ENCODE measurements at places on chromosomes 7 and 10. TPM values are rescaled to one million over a fixed set of nuclear protein-coding genes. Genes with fewer than 3 reads are reported as not detected.

- peaks cover 56% of the 10 kb centered on the region for H3K27me3 ChIP-seq
- peak; percentile 43 for DNase-seq
- no peaks in the 10 kb centered on the region for H3K36me3 ChIP-seq
- H3K27ac ChIP-seq = no peak within 1 kb of the TSS
These were observed at the start of gene PROSER2 for GRCh38 chr10:11823122-11823988. TSS of gene PROSER2 (plus strand) at chr10:11823356. CDS start at chr10:11852078, 28,722 bp downstream.

DNA sequence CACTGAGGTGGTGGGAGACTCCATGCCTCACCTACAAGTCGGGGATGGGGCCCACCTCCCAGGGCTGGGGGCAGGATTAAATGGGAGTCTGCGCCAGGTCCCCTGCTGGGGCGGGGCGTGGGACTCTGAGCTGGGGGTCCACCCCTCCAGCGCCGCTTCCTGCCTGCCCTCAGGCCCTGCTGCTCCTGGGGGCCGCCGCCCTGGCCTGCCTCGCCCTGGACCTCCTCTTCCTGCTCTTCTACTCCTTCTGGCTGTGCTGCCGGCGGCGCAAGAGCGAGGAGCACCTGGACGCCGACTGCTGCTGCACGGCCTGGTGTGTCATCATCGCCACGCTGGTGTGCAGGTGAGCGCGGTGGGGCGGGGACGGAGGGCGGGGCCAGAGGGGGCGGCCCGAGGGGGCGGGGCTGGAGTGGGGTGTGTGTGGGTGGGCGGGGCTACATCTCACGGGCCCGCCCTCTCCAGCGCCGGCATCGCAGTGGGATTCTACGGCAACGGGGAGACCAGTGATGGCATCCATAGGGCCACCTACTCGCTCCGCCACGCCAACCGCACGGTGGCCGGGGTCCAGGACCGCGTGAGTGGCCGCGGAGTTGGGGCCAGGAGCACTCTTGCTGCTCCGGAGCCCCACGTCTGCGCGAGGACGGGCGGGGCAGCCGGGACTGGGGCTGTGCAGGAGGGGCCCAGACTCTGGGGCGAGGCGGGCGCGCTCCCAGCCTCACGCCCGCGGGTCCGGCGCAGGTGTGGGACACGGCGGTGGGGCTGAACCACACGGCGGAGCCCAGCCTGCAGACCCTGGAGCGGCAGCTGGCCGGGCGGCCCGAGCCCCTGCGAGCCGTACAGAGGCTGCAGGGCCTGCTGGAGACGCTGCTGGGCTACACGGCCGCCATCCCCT, 15.1 kb downstream of the TTYH3 start:
- H3K4me3 ChIP-seq = no peak overlapping the region
- H3K4me1 ChIP-seq = peaks cover 21% of the 10 kb centered on the region
- no peak overlapping the region for H3K27ac ChIP-seq
- no peaks in the 10 kb centered on the region for H3K36me3 ChIP-seq

DNA sequence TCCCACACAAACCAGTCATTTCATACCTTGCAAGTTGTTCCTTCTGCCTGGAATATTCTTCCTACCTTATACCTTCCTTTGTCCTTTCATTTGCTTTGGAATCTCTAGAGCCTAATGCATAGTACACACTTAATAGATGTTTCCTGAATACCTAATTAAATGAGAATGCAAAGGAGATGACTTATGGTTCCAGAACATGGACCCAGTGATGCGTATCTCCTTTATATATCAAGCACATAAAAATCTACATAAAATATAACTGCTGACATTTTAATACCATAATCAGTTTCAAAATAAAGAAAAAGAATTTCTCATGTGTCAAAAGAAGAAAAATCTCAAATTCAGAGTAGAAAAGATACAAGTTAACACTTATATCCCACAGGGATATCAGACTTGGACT, 110.6 kb upstream of the ASAH2 start:
- no peaks in the 10 kb centered on the region for H3K27me3 ChIP-seq
- peaks cover 18% of the 10 kb centered on the region for H3K4me1 ChIP-seq
- DNase-seq = no peak
- H3K4me3 ChIP-seq = no peak overlapping the region
- H3K36me3 ChIP-seq = peaks cover 31% of the 10 kb centered on the region

Gene HIBADH
- total RNA-seq = 15.8 TPM

GRCh38 chr10:4354382-4354812, 471.6 kb upstream of the AKR1E2 start:
- no peaks in the 10 kb centered on the region for H3K36me3 ChIP-seq
- peaks cover 8% of the 10 kb centered on the region for H3K4me1 ChIP-seq
- no peak for DNase-seq
- peaks cover 2% of the 10 kb centered on the region for H3K27me3 ChIP-seq
- H3K27ac ChIP-seq = no peak overlapping the region

DNA sequence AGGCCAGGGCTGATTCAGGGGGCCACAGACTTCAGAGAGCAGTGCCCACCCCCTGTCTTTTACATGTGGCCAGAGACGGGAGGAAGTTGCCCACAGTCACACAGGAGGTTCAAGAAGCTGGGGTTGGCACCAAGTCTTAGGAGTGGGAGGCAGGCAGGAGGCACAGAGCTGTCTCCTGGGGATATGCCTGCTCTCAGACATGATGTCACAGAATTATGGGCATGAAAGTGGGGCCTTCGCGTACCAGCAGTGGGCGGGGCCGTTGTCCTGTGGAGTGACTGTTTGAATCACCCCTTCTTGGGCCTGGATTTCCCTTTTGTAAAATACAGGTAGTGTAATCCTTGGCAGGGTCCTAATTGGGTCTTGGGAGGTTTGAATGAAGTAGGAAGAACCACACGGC, 81.2 kb upstream of the PPIF start:
- peak; percentile 62 for DNase-seq
- H3K36me3 ChIP-seq = peaks cover 8% of the 10 kb centered on the region
- H3K27me3 ChIP-seq = no peaks in the 10 kb centered on the region
- no peak overlapping the region for H3K4me3 ChIP-seq
- peak overlapping the region; percentile 86 for H3K27ac ChIP-seq
- peaks cover 53% of the 10 kb centered on the region for H3K4me1 ChIP-seq

Gene CFAP43
- not detected for total RNA-seq

Gene SLC29A3
- 3.4 TPM for total RNA-seq

Gene ZNF487
- total RNA-seq = 1.9 TPM

DNA sequence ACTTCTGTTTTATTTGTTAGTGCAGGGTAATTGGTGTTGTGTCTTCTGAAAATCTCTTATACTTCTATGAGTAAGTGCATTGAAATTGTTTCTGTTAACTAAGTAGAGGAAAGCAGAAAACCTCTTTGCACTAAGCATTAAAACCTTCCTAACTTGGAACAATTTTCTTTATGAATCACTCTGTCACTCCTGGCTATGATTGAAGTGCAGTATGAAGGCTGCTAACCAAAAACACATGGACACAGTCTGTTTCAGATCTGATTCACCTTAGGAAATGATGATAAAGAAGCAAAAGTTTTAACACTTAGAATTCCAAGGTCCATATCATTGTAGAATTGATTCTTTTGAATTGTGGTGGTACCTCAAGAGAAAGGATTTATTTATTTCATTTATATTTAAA, 41.9 kb downstream of the MET start:
- H3K36me3 ChIP-seq = no peaks in the 10 kb centered on the region
- H3K4me1 ChIP-seq = no peaks in the 10 kb centered on the region
- no peak overlapping the region for H3K4me3 ChIP-seq
- no peak for DNase-seq
